ENCODE measurements at places on chromosomes 7 and 10. TPM values are rescaled to one million over a fixed set of nuclear protein-coding genes. Genes with fewer than 3 reads are reported as not detected.

IFIT3 gene
- 2.5 TPM for total RNA-seq

CCM2 gene
- total RNA-seq = 24.8 TPM

NPC1L1 gene
- total RNA-seq = 0.09 TPM

SFMBT2 gene
- 3.8 TPM for total RNA-seq

NOS3 gene
- total RNA-seq = 0.30 TPM

H2BK1 gene
- not detected for total RNA-seq

CD36 gene
- 0.82 TPM for total RNA-seq

CCDC201 gene
- total RNA-seq = not detected

VIPR2 gene
- total RNA-seq = 0.30 TPM

DNA sequence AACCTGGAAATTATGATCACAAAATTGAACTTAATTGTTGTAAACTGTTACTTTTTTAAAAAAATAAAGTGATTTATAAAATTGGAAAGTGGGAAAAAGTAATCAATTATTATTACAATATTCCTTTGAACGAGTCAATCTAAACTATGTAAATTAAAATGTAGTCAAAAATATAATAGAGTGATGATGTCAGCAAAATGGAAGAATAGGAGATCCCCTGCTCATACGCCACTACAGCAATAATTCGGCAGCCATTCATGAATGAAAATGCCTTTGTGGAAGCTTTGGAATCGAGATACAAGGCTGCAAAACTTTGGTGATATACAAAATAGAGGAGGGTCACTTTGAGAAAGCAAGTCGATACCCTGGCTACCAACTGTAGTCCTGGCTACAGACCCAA is 36.4 kb upstream of the PCDH15 start:
- DNase-seq = no peak

DNA sequence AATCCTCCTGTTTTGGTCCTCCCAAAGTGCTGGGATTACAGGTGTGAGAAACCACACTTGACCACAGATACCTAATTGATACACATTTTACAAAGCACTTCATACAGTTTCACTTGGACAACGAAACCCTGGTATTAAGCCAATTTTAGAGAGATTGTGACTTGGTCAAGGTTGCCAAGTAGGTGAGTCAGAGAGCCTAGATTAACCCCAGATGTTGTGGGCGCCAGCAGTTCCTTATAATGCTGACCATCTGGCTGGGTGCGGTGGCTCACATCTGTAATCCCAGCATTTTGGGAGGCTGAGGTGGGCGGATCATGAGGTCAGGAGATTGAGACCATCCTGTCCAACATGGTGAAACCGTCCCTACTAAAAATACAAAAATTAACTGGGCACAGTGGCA is 4.9 kb upstream of the PHKG1 start:
- no peak for DNase-seq

DNA sequence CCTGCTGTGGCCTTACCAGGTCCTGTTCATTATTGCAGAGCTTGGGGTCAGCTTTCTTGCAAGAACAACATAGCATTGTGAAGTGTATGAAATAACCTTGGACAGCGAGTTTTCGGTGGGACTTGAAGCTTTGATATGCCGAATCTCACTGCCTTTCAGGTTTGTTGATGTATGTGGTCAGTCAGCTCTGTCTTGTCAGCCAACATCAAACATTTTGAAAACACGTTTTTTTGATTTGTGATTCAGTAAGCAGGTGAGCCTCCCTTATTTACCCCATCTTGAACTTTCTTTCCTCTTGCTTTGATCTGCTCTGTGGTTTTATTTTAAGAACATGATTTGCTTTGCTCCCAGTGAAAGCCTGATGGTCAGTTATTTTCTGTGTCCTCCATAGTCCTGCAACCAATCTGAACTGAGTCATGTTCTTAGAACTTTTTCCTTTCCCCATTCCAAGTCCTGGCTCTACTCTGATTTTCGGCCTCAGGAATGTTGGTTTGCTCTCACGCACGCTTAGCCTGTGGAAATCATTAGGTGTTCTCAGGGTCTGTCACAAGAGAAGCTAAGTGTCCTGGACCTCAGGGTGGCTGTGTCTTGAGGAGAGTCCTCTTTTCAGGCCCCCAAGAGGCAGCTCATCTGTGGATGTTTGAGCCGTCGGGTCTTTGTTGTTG is 8.7 kb downstream of the WBP1L start:
- no peak for DNase-seq

- DNase-seq = no peak
These were observed 90.0 kb upstream of the PLXNA4 start for GRCh38 chr7:132666071-132666773.

GRCh38 chr10:72000073-72001032 is 36.2 kb downstream of the CHST3 start:
- no peak for DNase-seq

GRCh38 chr10:70480239-70480861 is 1.8 kb downstream of the PALD1 start:
- no peak for DNase-seq

DNA sequence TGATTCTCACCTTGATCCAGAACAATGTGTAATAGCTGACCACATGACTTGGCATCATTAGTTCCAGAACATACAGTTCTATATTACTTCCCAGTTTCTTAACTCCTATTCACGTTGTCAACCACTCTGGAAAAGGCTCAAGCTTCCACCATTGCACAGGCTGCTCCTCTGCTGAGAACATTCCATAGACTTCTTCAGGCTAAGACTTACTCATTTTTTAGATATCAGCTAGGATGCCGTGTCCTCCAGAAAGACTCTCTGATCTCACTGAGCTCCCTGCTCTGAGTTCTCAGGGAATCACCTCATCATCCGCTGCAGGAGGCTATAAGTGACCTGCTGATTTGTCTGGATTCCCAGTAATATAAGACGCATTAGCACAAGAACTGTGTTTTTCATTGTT is 73.1 kb downstream of the HTR7 start:
- DNase-seq = no peak

DNA sequence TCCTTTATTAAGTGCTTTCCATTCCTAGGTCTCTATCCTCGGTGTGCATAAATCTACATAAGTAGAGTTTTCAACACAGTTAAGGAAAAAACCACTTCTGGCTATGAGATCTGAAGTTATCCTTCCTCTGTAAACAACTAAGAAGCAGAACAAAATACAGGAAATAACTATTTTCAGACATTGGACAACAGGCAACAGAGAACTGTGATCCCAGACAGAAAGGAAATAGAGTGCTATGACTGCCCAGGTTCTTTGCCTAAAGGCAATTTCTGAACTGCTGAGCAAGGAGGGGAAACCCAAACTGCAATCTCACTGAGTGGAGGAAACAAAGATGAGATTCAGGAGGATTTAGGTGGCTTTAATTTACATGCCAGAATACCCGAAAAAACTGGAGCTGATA is 285.4 kb downstream of the SNX13 start:
- no peak for DNase-seq

DNA sequence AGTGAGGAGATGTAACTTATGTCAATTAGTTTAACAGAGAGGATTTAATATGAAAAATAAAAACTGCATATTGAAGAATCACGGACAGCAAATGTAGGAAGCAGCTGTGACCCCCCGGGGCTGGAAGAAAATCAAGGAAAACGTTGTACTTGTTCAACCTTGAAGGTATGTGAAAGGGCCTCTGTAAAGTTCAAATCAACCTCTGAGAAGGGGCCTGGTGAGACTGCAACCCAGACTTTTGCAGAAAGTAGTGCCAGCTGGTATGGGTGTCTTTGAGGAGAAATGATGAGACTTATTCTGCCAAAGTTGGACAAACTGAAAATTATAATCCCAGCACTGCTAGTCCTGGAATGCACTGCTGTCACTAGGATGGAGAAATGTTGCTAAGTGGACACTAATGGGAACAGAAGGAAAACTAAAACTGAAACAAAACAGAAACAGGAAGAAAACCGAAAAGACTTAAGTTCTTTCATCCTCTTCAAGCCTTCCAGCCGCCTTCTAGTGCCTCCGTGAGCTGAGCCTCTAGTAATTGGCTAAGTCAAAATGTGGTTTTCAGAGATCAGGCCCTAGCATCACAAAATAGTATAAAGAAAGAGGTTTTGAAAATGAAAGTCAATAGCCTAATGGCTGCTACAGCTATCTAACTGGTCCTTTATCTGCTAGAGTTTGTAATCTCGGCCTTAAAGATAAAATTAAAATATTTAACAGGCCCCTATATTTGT is 253.7 kb upstream of the SORCS1 start:
- DNase-seq = peak; percentile 19

- DNase-seq = no peak
These were observed 227.2 kb upstream of the FAM3C start for GRCh38 chr7:121623130-121623872.

- DNase-seq = no peak
These were observed 56.5 kb downstream of the GSAP start for GRCh38 chr7:77359599-77359998.

DNA sequence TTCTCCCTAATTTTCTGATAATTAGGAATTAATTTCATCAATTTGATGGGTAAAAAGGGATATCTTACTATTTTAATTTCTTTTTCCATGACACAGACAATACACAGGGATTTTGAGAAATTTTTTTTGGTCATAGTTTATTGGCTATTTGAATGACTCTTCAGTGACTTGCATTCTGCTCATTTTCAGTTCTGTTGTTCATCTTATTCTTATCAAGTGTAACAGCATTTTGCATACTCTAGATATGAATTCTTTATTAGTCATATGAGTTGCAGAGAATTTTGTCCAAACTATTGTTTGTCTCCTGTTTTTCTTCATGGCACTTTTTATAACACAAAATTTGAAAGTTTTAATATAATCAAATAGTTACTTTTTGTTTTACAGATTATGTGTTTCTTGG is 41.7 kb downstream of the MKLN1 start:
- no peak for DNase-seq

- DNase-seq = peak; percentile 9
These were observed 142.5 kb upstream of the TCERG1L start for GRCh38 chr10:131453721-131454634.

DNA sequence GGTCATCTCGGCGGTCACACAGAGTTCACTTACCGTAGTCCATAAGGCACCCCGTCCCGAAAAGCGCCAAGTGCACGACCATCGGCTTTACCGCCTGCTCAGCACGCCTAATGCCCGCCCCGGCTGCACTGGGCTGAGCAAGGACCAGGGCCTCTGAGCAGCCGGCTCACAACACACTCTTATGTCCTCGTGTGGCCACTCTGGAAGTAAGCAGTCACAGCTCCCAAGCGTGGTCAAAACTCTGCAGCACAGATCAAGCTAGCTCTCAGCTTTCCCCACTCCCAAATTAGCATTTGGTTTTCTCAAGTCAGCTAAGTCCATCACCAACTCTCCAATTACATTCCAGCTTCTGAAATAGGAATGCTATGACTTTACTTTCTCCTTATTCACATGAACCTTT is 57.7 kb downstream of the MAD1L1 start:
- DNase-seq = no peak

DNA sequence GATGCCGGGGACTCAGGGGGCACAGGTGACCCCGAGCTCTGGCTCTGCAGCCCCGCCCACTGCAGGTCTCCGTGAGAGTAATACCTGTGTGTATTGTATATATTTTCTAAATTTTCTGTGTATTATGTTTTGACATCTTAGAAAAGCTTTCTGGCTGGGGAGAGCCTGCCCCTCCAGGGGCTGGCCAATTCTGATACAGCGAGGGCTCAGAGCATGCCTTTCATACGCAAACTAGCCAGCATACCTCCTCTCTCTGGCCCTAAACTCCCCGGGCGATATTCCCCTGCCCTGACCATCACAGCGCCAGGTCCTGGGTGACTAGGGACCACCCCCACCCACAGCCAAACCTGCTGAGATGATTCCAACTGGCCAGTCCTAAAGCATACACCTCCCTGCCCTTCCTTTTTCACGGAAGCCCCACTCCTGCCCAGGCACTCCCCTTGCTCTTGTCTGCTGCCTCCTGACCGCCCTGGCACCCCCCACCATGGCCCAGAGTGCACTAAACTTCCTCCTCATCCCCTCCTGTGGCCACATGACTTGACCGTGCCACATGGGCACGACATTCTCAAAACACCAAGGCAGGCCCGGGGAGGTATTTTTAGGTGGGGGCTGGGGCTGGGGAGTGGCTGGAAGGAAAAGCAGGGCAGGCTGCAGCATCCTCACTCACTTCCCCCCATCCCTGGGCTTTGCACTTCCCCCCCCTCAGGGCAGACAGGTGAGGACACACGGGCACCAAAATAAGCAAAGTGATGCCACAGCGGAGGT is 61.5 kb downstream of the INSIG1 start:
- no peak for DNase-seq

DNA sequence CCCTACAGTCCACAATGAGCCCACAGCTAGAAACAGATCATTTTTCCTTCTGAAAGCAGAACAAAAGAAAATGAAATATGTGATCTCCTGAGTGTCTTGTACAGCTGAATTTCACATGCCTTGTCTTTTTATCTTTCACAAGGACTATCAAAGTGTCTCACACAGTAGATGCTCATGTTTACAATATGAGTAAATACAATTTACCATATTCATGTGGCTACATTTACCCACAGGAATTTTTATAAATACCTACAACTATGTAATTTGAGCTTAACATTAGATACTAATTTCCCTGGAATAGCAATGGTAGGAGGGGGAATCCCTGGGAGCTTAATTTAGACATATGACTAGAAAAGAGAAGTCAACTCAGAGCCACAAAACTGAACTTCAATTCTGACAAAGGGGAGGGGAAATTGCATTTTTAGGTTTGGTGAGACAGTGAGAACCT is 186.2 kb downstream of the MACC1 start:
- DNase-seq = peak; percentile 2

DNA sequence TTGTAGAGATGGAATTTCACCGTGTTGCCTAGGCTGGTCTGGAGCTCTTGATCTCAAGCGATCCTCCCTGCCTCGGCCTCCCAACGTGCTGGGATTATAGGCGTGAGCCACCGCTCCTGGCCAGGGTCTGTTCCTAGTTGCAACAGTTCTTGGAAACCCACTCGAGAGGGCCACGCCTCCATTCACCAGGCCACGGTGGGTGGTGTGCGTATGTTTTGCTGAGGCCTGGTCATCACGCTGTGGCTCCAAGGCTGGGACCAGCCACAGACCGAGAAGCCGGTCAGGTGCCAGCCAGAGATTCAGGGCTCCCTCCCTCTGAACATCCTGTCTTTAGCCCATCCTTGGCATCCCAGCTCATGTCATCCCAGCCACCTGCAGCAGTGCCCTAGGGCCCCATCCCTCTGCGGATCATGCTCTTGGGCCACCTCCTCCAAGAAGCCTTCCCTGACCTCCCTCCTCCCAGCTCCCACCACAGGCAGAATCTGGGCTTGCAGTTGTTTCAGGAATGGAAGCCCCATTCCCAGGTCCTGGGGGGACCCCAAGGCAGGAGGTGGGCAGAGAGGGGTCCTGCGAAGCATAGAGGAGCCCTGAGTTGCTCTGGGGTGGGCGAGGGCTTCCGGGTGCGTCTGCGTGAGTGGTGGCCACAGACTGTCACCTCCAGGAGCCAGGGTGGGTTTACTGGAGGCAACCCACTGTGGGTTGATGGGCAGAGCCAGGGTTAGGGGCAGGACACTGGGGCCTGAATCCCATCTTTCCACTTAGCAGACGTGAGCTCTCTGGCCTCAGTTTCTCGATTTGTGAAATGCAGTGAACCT is 5.2 kb downstream of the LAT2 start:
- no peak for DNase-seq

GRCh38 chr10:113665806-113666354 is 2.0 kb upstream of the NRAP start:
- peak; percentile 91 for DNase-seq

Measured in NCI-H460 (cell line).